Activated CD4-positive, alpha-beta T cell treated with anti-CD3 and anti-CD28 coated beads, Interleukin-2, amount 10 ng/mL, durations not matched to agents 7 days and 5 days (primary cell): ENCODE measurements at places on chromosomes 5 and 9.
A peak's percentile ranks its signal among the peaks of the same experiment; 100 is the strongest.

- DNase-seq, result no peak
Measured at GRCh38 chr5:159161361-159162214, 47.8 kb downstream of the RNF145 start.

- DNase-seq, result no peak
Measured at GRCh38 chr5:180974612-180975315, 13.9 kb upstream of the BTNL3 start.

GRCh38 chr5:179927824-179928223 lies 20.1 kb upstream of the TBC1D9B start:
- DNase-seq, result no peak

- DNase-seq, result no peak
Measured at GRCh38 chr5:7770436-7770835, 80.5 kb downstream of the CFAP90 start.

GRCh38 chr9:133589454-133590227 lies 19.5 kb downstream of the FAM163B start:
- peak; percentile 39 for DNase-seq

DNA sequence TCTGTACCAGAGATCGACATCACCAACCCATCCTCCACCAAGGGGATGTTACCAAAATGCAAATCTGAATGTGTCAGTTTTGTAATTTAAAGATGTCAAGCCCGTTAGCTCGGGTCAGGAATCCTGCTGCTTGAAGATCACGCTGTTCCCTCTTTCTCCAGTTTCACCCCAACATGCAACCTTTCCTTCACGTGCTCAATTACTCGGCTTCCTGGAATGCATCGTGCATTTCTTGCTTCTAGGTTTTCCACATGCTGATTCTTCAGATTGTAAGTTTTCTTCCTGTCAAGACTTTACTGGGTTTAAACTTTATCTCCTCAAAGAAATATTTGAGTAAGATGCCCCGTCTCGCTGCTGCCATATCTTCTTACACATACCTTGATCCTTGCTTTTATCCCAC lies 209.5 kb upstream of the SNX2 start:
- DNase-seq, result no peak

DNA sequence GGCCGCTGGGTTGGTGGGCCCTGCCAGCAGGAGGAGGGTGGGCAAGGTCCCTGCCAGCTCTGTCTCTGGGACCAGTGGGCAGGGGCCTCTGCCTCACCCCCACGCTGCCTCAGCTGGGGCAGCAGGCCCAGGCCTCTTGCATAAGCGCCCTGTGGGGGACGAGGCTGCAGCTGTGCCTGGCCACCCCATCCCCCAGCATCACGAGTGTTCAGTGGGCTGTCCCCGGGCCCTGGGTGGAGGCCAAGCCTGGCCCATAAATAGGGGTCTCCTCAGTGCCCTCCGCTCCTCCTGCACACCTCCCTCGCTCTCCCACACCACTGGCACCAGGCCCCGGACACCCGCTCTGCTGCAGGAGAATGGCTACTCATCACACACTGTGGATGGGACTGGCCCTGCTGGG lies at the start of gene PTGDS:
TSS of gene PTGDS (plus strand) at position 282 of the 400 bp plus-strand sequence. CDS start at position 357, 75 bp downstream.
- no peak for DNase-seq

GRCh38 chr5:56070851-56071465 lies 76.2 kb upstream of the IL6ST start:
- peak; percentile 32 for DNase-seq

DNA sequence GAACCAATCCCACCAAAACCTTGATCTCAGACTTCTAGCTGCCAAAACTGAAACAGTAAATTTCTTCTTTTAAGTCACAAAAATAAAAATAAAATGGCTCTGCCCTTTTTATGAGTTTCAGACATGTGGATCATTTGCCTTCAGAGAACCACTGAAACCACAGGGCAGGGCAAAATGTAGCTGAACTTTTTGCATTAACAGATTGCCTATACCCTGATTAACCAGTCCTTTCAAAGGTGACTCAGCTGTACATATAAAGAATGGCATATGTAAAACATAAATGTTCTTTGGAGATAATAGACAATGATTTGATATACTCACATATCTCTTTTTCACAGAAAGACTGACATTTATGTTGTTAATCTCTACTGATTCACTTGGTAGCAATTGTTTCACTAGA lies 187.1 kb upstream of the GRIN3A start:
- DNase-seq, result no peak

DNA sequence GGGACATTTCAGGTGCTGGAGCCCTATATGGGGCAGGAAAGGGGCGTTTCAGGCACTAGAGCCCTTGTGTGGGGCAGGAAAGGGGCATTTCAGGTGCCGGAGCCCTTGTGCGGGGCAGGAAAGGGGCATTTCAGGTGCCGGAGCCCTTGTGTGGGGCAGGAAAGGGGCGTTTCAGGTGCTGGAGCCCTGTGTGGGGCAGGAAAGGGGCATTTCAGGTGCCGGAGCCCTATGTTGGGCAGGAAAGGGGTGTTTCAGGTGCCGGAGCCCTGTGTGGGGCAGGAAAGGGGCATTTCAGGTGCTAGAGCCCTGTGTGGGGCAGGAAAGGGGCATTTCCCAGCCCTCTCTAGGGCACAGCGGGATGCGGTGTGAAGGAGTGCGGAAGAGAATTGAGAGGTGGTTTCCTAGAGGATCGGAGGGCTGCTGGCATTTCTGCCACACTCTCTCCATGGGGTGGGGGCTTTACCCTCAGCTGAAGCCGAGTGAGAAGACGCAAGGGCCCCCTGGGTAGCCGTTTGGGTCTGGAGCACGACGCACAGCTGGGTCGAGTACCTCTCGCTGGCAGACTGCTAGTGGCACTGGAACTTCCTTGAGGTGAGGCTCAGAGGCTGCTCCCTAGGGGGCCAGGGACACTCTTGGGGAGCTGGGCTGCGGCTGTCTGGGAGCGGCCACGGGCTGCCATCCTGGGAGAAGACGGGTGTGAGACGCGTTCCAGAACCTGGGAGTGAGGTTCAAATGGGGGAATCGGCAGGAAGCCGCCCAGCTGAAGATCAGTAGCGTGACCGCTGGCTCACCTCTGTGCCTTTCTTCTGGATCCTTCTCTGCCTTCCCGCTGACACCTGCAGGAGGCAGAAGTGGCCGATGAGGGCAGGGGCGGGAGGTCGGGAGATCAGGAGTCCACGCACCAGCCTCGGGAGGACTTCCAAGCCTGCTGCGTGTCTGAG lies 122.6 kb upstream of the IRX4 start:
- no peak for DNase-seq

- no peak for DNase-seq
Measured at GRCh38 chr5:89595056-89595455, 712.1 kb upstream of the MEF2C start.
